Suppressor macrophage treated with lipopolysaccharide for 1 hour (primary cell): ENCODE measurements at places on chromosomes 1 and 21.

DNA sequence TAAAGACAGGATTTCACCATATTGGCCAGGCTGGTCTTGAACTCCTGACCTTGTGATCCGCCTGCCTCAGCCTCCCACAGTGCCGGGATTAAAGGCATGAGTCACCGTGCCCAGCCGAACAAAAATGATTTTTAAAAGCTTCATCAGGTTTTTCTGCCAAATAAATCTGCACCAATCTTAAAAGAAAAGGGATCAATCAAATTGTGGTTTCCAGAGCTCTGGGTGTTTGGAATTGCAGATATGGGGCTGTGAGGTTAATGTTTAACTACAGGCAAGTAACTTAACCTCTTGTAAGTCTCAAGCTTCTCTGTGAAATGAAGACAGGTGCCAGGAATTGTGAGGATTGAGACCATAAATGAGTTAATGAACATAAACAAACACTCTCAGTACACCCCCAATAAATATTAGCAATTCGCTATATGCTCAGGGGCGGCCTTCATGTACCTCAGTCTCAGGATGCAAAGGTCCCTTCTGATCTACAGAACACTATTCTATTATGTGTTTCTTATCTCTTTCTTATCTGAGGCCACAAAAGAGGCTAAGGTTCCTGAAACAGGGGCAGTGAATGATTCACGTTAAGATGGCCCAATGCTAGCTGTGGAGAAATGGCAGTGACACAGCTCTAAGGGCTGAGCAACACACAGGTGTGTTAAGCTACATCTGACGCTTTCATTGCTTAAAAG, 7.1 kb upstream of the GNPAT start:
- DNase-seq: no peak

DNA sequence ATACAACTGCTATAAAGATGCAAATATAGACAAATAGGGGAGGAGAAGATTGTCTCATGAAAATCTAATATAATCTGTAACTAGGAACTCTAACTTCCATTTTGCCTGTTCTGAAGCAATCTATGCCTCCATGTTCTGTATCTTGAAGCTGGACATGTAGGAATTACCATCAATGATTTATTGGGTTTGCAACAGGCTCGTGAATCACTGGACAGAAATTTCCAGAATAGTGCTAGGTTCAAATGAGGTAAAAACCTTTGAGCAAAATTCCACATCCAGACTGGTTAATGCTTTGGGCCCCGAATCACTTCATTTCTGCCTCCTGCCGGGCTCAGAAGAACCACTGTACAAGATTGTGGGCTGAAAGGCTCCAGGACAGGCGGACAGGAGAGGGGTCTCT, 110.7 kb upstream of the CTTNBP2NL start:
- DNase-seq: no peak

DNA sequence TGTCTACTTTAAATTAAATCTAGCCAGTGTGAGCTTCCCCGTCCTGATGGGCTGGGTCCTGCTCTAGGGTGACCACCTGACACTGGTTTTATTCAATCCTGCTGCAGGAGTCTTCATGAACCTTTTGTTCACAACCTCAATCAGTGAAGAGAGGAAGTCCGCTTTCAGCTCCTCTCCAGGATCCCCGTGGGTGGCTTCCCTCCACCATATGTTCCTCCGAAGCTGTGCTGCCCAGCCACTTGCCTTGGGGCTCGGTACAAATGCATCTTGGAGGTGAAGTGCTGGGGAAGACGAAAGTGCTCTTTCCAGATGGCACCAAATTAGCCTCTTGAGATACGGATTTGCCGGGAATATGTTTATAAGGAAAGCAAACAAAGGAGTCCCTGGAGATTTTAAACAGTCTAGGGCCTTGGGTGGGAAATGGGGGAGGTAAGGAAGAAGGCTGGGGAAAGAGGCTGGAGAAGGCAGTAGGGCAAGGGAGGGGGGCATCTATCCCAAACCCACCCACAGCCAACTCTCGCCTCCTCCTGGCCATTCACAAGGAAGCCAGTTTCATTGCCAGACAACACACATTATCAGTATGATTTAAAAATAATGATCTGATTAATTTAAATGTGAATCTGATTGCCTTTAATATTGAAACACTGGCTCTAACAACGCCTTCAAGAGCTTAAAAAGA, 430.8 kb downstream of the DISC1 start:
- DNase-seq: no peak

GRCh38 chr1:201753492-201753891, 75.5 kb upstream of the IPO9 start:
- no peak for DNase-seq

DNA sequence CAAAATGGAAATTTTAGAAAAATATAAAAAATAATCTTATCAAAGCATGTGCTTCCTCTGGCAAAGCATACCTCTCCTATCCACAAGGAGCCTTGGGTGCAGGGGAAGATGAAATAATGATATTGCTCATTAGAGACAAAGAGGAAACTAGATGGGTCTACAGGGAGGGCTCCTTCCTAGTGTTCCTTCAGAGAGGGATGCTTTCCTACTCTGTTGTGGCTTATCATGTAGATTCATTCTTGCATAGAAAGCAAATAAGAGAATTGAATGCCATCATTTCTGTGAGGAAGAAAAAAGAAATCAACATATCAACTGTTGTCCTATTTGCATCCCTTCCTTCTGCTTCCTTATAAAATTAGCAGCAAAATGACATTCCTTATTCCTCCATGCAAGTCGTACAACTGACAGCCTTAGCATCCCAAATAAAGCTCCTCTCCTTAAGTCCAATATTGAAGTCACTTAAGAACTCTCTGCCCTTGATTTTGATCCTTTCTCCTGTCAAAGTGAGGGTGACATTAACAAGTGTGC, 543.9 kb upstream of the PLXNA2 start:
- no peak for DNase-seq
